ENCODE measurements at places on chromosomes 3 and 15.

DNA sequence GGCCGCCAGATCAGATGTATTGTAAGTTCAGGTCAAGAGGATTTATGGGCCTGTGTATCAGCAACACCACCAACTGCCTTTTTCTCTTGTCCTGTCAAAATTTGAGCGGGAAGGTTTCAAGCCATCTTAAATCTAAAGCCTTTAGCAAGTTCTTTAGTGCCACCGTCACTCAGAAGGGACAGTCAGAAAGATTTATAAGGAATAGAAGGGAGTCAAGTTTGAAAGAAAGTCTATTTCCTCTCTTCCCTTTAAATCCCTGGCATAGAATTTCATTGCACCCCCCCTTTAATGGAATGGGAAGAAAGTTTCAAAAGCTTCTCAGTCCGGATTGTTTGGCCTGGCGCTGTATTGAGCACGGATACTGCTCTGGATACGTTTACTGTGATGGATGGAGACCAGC is 359.4 kb downstream of the FEZF2 start:
- no peak for DNase-seq

DNA sequence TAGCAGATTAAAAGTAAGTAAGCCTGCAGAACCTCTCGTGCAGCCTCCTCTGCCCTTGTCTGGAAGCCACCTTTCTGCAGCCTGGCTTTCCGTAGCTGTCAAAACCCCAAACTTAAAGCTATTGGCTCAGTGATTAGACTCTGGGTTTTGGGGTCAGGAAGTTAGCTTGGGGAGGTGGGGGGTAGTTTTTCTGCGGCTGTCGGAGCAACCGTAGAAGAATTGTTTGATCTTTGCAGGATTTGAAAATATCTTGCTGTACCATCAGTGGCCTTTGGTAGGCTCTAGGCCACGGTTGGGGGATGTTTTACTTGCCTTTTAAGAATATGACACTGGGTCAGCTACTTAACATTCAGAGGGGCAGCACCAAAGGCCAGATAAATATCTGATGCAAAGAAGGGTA is 88.4 kb upstream of the RASGRP1 start:
- DNase-seq = no peak

GRCh38 chr15:33757516-33758232 is 210.6 kb upstream of the CHRM5 start:
- DNase-seq = no peak

DNA sequence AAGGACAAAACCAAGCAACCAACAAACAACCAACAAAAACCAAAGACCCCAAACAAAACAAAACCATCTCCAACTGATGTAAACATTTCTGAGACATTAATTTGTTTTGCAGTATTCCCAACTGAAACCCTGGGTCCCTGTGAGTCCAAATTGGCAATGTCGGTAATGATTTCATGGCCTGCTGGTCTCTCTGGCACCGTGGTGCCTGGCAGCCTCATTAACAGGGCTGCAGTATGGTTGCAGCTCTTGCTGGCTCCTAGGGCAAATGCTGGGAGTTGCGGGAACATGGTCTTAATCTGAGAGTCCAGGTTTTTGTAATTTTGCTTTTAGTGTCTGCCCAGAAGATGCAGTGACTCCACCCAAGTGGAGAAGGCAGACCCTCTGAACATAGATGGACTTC is 128.3 kb downstream of the SV2B start:
- no peak for DNase-seq

- no peak for DNase-seq
These were observed 1353.5 kb downstream of the ROBO1 start for GRCh38 chr3:78414261-78414660.

DNA sequence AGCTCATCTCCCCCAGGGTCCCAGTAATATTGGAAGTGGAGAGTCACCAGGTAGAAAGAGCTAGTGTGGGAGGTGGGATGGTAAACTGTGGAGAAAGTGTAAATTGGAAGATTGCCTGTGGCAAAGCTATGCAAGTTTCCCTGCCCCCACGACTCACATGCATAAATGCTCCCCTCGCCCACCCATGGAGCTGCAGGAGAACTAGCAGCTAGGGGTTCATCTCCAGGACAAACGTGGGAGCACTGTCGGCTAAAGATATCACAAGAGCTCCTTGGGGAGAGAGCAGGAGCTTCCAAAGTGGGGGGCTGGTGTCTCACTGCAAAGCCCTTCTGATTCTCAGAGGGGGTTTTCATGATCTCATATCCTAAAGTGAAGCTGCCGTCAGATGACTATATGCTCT is 91.4 kb upstream of the PLCL2 start:
- no peak for DNase-seq

DNA sequence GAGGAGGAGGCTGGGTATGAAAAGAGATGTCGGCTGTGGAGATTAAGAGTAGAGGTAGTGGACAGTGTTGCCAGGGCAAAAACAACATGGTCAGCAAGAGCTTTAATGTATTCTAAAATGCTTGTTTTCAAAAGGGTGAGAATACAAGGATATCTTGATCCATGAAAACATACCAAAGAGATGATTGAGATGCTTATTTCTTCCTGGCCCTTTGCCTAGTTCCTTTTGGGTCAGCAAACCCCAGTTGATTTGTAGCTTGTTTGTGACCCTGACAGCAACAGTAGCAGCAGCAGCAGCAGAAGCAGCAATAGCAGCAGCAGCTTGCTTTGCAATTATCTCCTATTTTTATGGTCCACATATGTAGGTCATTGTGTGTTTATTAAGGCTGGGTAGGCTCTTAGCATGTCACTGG is 337.3 kb downstream of the LPP start:
- DNase-seq = no peak

GRCh38 chr3:197547306-197548011 is 8.3 kb downstream of the BDH1 start:
- no peak for DNase-seq

DNA sequence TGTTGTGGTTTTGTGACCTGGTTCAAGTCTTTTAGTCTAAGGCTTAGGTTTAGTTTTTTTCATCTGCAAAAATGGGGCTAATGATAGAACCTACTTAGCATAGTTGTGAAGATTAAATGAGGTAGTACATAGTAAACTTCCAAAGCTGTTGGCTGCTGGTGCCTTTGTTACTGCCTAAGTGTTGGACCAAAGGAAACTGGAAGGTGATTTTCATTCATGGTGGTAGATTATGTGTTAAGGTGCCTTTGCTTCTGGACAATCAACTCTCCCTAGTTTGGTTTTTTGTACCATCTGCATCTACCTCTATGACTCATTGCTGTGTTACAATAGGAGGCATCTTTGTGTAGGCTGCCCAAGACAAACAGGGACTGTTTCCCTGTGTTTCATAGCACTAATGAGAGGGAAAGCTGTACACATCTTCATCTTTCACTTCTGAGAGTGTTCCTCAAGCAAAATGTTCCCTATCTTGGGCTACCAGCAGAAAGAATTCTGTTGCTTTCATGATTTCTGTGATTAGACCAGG is 3.2 kb downstream of the MAP2K1 start:
- DNase-seq = no peak

GRCh38 chr15:68631601-68632051 is 52.8 kb downstream of the CORO2B start:
- DNase-seq = peak; percentile 48

GRCh38 chr15:33201491-33202231 is 7.1 kb upstream of the FMN1 start:
- DNase-seq = peak; percentile 44

DNA sequence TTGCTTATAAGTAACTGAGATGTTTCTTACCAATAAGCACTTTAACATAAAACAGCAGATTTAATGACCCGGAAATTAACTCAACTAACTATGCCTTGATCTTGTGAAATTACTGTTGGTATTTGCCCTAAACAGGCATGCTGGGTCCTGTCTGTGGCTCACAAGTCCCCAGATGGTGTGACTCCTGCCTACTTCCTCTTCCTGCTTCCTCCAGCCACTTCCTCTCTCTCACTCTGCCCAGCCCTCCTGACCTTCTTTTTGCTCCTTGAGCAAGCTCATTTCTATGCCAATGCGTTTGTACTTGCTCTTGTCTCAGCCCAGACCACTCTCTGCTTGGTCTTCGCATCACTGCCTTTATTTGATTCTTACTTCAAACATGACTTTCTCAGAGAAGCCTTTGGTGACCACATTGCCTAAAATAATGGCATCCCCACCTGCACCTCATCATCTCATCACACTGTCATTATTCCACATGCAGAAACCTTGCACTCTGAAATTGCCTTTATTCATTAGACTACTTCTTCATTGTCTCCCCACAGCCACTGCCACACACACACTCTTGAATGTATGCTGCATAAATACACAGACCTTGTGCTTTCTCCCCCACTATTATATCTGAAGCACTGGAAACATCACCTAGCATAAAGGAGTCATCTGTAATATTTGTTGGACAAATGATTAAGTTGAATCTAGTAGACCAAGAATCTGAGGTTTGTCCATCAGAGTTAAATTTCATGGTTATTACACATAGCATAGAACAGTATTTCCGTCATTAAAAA is 256.3 kb upstream of the SEMA6D start:
- no peak for DNase-seq

DNA sequence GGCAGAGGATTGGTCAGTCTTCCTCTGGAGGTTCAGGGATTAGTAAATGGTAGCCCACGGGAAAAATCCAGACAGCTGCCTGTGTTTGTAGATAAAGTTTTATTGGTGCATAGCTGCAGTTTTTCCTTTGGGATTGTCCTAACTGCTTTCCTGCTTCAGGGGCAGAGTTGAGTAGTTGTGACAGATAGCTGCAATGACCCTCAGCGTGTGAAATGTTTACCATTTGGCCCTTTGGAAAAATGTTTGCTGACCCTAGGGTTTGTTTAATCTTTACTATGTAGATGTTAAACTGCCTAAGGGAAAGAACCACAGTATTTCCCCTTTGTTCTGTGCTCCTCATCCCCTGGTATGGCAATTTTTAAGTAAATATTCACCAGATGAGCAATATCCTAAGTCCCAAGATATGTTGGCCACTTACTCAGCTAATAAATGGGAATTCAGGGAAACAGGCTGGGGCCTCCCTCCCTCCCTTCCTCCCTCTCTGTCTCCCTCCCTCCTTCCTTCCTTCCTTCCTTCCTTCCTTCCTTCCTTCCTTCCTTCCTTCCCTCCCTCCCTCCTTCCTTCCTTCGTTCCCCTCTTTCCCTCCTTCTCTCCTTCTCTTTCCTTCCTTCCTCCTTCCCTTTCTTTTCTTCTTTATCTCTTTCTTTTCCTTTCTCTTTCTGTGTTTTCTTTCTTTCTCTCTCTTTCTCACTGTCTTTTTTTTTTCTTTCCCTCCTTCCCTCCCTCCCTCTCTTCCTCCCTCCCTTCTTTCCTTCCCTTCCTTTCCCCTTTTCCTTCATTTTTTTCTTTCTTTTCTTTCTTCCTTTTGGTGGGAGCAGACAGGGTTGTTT is 234.6 kb upstream of the BHLHE40 start:
- DNase-seq = no peak

DNA sequence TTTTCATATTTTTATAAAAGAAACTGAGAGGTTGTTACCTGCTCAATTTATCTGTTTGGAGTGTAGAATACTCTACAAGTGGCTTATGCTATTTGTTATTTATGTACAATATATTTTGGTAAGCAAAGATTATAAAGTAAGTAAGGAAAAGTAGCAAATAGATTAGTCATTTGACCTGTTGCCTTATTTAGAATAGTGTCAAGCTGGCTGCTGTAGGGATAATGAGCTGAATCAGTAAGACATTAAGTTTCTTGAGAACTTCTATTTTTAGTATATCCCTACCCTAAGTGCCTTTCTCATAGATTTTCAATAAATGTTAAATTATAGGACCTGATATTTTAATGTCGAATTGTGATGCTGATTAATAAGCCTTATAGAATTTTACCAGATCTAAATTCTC is 37.2 kb downstream of the ECT2 start:
- DNase-seq = no peak

DNA sequence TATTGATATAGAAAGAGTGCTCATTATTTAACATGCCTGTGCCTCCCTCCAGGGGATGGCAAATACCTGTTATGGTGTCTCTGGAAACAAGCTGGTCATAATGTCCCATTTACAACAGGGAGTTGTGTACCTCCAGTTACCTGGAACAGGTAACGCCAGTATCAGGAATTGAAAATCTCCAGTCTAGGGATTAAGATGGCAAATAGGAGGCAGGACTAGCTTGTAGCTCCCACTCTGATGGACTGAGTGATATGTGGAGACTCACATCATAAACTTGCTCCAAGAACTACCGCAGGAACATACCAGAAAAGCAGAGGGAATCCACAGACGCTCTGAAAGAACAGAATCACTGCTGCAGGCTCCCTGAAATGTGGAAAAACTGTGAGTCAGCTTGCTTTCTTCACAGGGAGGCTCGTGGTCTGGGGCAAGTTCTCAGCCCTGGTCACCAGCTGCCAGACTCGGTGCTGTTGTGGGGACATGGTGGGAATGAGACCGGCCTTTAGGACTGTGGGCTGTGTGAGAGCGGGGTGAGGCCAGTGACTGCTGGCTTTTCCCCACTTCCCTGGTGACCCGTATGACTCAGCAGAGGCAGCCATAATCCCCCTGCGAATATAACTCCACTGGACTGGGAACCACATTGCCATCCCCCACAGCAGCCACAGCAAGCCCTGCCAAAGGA is 97.4 kb downstream of the KCNAB1 start:
- DNase-seq = no peak

GRCh38 chr3:13173186-13173585 is 100.0 kb upstream of the IQSEC1 start:
- no peak for DNase-seq

DNA sequence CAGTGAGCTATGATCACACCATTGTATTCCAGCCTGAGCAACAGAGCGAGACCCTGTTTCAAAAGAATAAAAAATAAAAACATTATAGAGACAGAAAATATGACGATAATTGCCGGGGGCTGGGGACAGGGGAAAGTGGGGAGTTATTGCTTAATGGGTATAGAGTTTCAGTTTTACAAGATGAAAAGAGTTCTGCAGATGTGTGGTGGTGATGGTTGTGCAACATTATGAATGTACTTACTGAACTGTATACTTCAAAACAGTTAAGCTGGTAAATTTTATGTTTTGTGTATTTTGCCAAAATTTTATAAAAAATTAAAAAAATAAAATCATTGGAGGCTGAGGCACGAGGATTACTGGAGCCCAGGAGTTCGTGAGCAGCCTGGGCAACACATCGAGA is 24.8 kb upstream of the ZNF774 start:
- no peak for DNase-seq

DNA sequence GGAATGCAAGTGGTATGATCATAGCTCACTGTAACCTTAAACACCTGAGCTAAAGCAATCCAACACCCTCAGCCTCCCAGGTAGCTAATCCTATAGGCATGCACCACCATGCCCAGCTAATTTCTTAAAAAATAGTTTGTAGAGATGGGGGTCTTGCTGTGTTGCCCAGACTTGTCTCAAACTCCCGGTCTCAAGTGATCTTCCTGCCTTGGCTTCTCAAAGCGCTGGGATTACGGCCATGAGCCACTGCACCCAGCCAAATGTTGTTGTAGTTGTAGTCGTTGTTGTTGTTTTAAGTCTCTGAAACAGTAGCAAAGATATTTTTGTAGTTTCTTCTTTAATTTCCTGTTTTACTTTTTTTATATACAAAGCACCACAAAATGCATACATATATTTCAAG is 616.6 kb downstream of the NAALADL2 start:
- DNase-seq = no peak
